ENCODE measurements at places on chromosomes 16 and 17.

GRCh38 chr17:15922586-15922985 is 22.3 kb upstream of the ADORA2B start:
- no peak for DNase-seq

DNA sequence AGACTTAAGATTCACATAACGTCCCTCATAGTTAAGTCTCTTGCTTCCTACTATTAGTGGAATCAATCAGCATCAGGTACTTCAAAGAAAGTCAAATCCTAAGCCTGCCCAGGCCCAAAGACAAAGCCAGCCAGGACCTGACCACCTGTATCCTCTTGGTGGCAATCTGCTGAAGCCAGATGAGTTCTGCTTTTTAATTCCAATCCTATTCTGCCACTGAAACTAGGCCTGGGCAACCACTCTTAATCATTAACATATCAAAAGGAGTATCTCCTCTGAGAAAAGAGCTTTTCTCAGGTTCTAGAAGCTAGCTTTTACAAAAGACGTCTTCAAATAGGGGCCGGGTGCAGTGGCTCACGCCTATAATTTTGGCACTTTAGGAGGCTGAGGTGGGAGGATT is 15.1 kb upstream of the GLG1 start:
- no peak for DNase-seq

- no peak for DNase-seq
These were observed 111.0 kb downstream of the AMFR start for GRCh38 chr16:56314244-56314850.

GRCh38 chr16:66620429-66620795 is 15.9 kb downstream of the CMTM3 start:
- DNase-seq: no peak

DNA sequence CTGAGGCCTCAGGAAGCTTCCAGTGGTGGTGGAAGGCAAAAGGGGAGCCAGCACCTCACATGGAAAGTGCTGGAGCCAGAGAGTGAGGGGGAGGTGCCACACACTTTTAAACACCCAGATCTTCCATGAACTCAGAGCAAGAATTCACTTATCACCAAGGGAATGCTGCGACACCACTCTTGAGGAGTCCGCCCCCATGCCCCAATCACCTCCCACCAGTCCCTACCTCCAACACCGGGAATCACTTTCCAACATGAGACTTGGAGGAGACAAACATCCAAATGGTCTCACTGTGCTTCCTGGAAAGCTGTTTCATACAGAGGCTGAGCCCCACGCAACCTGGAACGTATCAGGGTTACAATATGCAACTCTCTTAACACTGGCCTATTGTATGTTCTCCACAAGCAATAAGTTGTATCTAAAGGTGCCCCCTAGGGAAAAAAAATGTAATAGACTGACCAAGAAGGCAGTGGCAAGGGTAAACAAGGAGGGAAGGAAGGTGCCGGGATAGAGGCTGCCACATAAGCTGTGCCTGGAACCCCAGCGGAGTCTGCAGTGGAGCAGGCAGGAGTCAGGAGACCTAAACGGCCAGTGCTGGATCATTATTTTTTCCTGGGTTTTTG is 106.7 kb upstream of the FOXF1 start:
- no peak for DNase-seq

DNA sequence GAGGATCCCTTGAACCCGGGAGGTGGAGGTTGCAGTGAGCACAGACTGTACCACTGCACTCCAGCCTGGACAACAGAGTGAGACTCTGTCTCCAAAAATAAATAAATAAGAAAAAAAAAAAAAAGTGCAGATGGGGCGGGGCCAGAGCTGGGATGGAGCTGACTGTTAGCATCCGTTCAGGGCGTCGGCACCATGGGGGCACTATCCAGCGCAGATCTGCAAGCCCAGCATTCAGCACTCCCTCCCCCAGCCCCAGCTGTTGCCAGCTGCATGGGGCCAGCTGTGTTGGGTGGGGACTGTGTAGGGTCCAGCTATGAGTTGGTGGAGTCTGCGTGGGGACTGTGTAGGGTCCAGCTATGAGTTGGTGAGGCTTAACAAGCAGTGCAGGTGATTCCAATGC is 13.3 kb downstream of the GPRC5C start:
- DNase-seq: no peak

DNA sequence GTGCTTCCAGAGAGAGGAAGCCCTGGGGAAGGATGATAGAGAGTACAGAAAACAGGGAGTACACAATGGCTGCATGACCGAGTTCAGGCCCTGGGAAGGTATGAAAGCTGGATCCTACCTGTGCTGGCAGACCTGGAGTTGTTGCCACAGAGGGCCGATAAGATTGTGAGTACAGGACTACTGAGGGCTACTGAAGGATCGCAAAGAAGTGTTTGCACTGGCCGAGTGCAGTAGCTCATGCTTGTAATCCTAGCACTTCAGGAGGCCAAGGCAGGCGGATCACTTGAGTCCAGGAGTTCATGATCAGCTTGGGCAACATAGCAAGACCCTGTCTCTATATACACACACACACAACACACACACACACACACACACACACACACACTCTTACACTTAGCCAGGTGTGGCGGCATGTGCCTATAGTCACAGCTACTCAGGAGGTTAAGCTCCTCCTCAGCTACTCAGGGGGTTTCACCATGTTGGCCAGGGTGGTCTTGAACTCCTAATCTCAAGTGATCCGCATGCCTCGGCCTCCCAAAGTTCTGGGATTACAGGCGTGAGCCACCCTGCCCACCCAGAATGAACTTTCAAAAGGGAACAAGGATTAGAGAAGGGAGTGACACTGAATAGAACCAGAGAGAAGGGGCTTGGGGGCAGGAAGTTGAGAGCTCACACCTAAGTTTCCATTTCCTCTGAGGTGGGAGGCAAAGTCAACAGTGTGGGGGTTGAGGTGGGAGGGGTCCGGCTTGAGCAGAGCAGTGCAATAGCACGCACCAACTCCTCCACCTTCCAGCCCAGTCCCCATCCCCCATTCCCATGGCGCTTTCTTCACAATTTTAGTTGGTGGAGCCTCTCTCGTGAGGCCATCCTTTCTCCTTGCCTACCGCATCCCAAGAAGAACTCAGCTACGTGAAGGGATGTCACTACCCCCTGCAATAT is 7.5 kb downstream of the SCIMP start:
- DNase-seq: peak; percentile 50

DNA sequence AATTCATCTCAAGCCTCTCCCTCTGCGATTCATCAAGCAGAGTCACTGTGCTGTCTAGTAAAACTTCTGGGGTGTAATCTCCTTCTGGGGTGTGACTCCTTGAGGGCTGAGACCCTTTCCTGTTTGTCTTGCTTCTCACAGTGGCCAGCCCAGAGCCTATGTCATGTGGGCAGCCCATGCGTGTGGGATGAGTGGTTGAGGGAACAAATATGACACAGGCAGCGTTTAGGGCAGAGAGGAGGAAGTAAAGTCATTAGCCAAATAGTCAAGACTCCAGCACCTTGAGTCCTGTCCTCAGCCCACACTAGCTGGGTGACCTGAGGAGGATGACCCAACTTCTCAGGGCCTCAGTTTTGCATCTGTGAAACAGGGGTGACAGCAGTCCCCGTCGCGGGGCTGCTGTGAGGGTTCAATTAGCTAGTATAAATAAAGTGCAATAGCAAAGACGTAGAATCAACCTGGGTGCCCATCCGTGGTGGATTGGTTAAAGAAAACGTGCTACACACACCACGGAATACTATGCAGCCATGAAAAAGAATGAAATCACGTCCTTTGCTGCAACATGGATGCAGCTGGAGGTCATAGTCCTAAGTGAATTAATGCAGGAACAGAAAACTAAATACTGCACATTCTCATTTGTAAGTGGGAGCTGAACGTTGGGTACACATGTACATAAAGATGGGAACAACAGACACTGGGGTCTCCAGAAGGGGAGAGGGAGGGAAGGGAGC is 4.5 kb upstream of the ITGAX start:
- DNase-seq: peak; percentile 73

DNA sequence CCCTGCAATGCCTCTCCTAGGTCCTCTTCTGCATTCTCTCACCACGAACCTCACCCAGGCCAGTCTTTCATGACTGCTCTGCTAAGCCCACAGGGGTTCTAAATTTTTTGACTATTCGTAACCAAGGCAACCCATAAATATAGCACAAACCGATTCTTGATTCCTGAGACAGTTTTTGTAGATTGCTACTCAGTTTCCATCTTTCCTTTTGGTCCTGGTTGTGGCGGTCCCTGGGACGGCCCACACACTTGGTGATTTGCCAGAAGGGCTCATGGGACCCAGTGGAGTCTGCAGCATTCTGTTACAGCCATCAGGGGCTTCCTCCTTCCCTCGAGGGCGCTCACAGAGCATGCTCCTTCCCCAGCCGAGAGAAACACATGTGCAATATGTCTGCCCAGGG is 23.4 kb upstream of the MGAT5B start:
- DNase-seq: no peak

DNA sequence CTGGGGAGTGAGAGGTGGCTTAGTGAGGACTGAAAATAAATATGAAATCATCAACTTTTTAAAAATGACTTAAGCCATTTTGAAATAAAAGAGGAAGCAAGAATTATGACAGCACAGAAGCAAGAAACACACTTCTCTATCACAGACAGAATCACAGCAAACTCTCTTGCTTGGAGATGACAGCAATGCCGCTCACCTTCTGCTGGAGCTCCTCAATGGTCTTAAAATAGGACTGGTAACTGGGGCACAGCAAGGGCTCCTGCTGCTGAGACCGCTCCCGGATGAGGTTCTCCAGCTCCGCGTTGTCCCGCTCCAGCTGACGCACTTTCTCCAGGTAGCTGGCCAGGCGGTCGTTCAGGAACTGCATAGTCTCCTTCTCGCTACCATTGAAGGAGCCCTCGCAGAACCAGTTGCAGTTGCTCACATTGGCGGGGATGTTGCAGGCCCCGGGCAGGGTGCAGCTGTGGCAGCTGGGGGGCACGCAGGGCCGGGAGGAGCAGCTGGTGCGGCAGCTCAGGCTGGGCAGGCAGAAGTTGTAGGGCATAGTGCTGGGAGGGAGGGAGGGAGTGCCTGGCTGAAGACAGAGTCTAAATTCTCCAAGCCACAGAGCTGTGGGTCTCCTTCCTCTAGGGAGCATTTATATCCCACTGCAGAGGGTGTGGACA is at the start of gene KRT31:
TSS of gene KRT31 (minus strand) at position 613 of the 665 bp plus-strand sequence. CDS start at position 544, 69 bp downstream.
- DNase-seq: no peak

DNA sequence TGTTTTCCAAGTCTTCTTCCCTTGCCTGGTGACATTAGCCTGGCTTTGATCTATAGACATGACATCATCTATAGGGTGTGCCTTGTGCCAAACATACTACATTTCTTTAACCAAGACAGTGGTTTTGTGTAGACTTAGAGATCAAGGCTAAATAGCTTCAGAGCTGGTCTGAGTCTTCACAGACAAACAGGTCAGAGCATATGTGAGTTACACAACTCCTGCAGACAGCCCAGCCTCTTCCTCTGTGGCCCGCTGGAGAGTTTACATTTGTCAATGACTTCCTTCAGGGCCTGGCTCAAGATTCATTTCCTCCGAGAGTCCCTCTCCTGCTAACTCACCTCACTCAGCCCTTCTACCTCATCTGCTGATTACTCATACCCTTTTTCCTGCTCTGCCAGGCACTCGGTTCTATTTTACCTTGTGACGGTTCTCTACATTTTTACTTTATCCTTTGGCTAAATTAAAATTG is 73.1 kb upstream of the TANC2 start:
- DNase-seq: peak; percentile 52

GRCh38 chr16:27582883-27583282 is 32.9 kb downstream of the KATNIP start:
- no peak for DNase-seq

- no peak for DNase-seq
These were observed 2.1 kb downstream of the PPP1R1B start for GRCh38 chr17:39628655-39629493.

- DNase-seq: no peak
These were observed 22.7 kb downstream of the ZNF652 start for GRCh38 chr17:49339354-49339753.
